ENCODE measurements at places on chromosomes 4 and X. TPM values are rescaled to one million over a fixed set of nuclear protein-coding genes. Genes with fewer than 3 reads are reported as not detected.
A peak's percentile ranks its signal among the peaks of the same experiment; 100 is the strongest.

SLBP gene
- 45.9 TPM for total RNA-seq

RNF212 gene
- total RNA-seq = 5.9 TPM

TMPRSS11A gene
- not detected for total RNA-seq

PDLIM3 gene
- 7.4 TPM for total RNA-seq

RASSF6 gene
- not detected for total RNA-seq

NKX3-2 gene
- total RNA-seq = 0.32 TPM

ZNF595 gene
- total RNA-seq = 9.9 TPM

EIF2S3 gene
- total RNA-seq = 152 TPM

GLRA3 gene
- not detected for total RNA-seq

MAGEA9B gene
- not detected for total RNA-seq

CSAG2 gene
- not detected for total RNA-seq

DNA sequence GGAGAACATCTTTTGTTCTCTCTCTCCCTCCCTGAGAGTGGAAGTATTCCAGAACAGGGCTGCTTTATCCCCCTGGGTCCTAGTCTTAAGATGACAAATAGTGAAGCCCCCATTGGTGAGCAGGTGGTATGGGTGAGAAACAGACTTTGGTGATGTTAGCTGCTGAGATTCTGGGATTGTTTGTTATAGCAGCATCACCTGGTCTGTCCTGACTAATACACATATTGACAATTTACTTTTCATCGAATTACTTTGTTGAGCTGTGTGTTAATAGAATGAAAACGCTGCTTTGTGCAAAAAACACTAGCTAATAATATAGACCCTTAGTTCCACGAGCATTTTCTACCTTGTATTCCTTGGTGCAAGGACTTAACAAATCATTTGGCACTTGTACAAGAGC lies 133.5 kb downstream of the ASMT start:
- no peak for DNase-seq
- H3K27ac ChIP-seq = no peak overlapping the region
- H3K27me3 ChIP-seq = peaks cover 3% of the 10 kb centered on the region
- H3K4me3 ChIP-seq = no peak overlapping the region
- H3K4me1 ChIP-seq = no peaks in the 10 kb centered on the region

- H3K36me3 ChIP-seq = no peaks in the 10 kb centered on the region
- no peak for DNase-seq
- no peaks in the 10 kb centered on the region for H3K4me1 ChIP-seq
- no peak overlapping the region for H3K4me3 ChIP-seq
- no peak overlapping the region for H3K27ac ChIP-seq
These were observed 210.2 kb upstream of the NPY2R start for GRCh38 chr4:154998284-154998683.

- no peaks in the 10 kb centered on the region for H3K27me3 ChIP-seq
- DNase-seq = no peak
- H3K4me1 ChIP-seq = peaks cover 12% of the 10 kb centered on the region
- no peak overlapping the region for H3K27ac ChIP-seq
- H3K4me3 ChIP-seq = no peak overlapping the region
These were observed 94.2 kb downstream of the PPP3CA start for GRCh38 chr4:101253121-101253520.

DNA sequence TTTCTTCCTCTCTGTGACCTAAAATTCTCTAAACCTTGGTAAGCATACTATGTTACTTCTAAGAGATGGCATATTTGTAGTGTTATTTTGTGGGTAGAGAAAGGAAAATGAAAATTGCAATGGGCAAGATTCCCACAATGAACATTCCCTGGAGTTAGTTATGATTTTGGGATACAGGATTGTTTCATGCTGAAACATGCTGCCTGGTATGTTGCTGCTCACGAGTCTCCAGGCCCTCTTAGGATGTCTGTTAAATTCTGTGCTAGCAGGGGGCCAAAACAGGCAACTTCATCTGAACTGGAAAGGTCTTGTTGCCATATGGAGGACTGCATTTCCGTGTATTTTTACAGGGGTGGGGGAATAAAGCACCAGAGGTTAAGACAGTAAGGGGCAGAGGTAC lies 18.9 kb upstream of the MSMO1 start:
- H3K27me3 ChIP-seq = no peaks in the 10 kb centered on the region
- no peak overlapping the region for H3K27ac ChIP-seq
- H3K36me3 ChIP-seq = no peaks in the 10 kb centered on the region
- peaks cover 12% of the 10 kb centered on the region for H3K4me1 ChIP-seq
- no peak overlapping the region for H3K4me3 ChIP-seq

DNA sequence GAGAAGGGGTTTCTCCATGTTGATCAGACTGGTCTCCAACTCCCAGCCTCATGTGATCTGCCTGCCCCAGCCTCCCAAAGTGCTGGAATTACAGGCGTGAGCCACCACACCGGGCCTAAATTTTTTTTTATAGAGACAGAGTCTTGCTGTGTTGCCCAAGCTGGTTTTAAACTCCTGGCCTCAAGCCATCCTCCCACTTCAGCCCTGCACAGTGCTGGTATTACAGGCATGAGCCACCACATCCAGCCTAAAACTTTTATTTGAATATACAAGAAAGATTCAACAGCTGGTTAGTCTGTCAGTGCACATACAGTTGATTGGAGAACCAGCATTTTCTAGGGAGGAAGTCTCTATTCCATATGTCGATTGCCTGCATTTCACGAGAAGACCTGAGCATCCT lies 91.2 kb downstream of the LRP2BP start:
- H3K36me3 ChIP-seq = no peaks in the 10 kb centered on the region
- H3K4me1 ChIP-seq = no peaks in the 10 kb centered on the region
- no peak for DNase-seq

GRCh38 chr4:41538017-41538733 lies at the start of gene LIMCH1:
LIMCH1 (plus strand) TSS chr4:41538157; CDS start chr4:41605996, 67,839 bp downstream.
- peak within 1 kb of the TSS; percentile 29 for H3K4me3 ChIP-seq
- H3K4me1 ChIP-seq = peaks cover 40% of the 10 kb centered on the region
- peak; percentile 51 for DNase-seq
- peak within 1 kb of the TSS; percentile 49 for H3K27ac ChIP-seq

- no peak overlapping the region for H3K27ac ChIP-seq
- no peaks in the 10 kb centered on the region for H3K4me1 ChIP-seq
- no peaks in the 10 kb centered on the region for H3K36me3 ChIP-seq
- no peak for DNase-seq
- no peaks in the 10 kb centered on the region for H3K27me3 ChIP-seq
These were observed 94.1 kb upstream of the MCF2 start for GRCh38 chrX:139802048-139802447.

GRCh38 chr4:183205193-183205592 lies 106.1 kb downstream of the WWC2 start:
- no peaks in the 10 kb centered on the region for H3K27me3 ChIP-seq
- H3K36me3 ChIP-seq = no peaks in the 10 kb centered on the region

GRCh38 chrX:13130816-13131215 lies 86.4 kb upstream of the FAM9C start:
- no peak for DNase-seq
- no peak overlapping the region for H3K27ac ChIP-seq
- peaks cover 7% of the 10 kb centered on the region for H3K4me1 ChIP-seq
- no peak overlapping the region for H3K4me3 ChIP-seq
- H3K27me3 ChIP-seq = no peaks in the 10 kb centered on the region

GRCh38 chrX:47817421-47817820 lies 19.3 kb upstream of the ZNF81 start:
- H3K4me1 ChIP-seq = no peaks in the 10 kb centered on the region
- DNase-seq = no peak
- H3K27me3 ChIP-seq = peaks cover 7% of the 10 kb centered on the region

- H3K4me1 ChIP-seq = no peaks in the 10 kb centered on the region
- no peaks in the 10 kb centered on the region for H3K36me3 ChIP-seq
- H3K4me3 ChIP-seq = no peak overlapping the region
- H3K27ac ChIP-seq = no peak overlapping the region
- no peak for DNase-seq
- no peaks in the 10 kb centered on the region for H3K27me3 ChIP-seq
These were observed 156.2 kb upstream of the PPP1R2C start for GRCh38 chrX:42934020-42934726.

DNA sequence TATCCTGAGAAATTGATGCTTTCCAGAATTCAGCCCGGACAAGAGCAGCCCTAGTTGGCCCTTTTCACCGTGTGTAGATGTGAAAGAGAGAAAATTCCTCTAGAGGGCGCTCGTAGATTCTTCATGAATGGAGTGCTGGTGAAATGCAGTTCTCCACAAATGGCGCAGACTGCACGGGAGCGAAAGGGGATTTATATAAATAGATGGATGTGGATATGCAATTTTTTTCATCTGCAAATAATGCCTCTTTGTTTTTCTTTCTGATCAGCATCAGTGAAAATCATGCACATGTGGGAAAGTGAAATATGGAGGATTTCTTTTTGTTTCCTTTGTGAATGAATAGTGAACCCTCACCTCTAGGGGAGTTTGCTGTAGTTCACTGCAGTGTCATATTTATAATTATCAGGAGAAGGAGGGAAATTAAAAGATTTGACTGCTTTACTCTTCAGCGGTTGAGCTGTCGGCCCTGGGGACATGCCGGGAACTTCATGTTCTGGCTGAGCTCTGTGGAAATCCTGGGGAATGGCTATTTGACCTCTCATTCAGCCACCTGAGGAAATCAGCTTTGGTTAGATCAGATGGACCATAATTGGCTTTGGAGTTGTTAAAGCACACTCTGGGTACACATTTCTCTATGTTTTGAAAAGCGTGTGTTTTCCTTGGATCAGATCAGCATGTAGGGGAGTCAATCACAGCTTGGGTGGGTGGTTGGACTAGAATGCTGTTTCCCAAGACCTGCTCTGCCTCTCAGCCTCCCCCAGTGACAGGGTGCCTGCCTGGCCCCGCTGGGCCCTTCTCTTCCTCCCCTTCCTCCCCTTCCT lies 115.0 kb upstream of the SHISA3 start:
- H3K4me1 ChIP-seq = peaks cover 7% of the 10 kb centered on the region
- no peak overlapping the region for H3K27ac ChIP-seq
- H3K36me3 ChIP-seq = no peaks in the 10 kb centered on the region
- H3K4me3 ChIP-seq = no peak overlapping the region

DNA sequence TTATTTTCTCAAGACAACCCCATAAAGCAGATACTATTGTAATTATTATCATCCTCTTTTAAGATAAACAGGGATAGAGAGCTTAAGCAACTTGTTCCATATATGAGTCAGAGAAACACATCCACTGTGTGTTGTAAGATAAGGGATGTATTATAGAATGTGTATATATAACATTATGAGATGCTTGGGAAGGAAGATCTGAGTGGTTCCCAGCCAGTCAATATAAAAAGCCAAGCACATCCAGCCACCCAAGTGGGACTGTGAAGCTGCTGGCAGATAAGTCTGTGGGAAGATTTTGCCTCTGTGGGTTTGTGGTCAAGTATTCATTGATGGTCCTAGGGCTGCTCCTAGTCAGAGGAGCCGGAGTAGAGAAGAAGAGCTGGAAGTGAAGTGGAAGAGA lies 16.5 kb upstream of the BMPR1B start:
- H3K36me3 ChIP-seq = no peaks in the 10 kb centered on the region
- H3K27ac ChIP-seq = no peak overlapping the region

GRCh38 chr4:3471098-3471760 lies 8.1 kb downstream of the DOK7 start:
- H3K4me3 ChIP-seq = no peak overlapping the region
- no peaks in the 10 kb centered on the region for H3K27me3 ChIP-seq
- DNase-seq = no peak
- no peaks in the 10 kb centered on the region for H3K4me1 ChIP-seq

GRCh38 chr4:173450281-173450680 lies 51.4 kb upstream of the SCRG1 start:
- no peaks in the 10 kb centered on the region for H3K36me3 ChIP-seq
- H3K27me3 ChIP-seq = no peaks in the 10 kb centered on the region
- peaks cover 13% of the 10 kb centered on the region for H3K4me1 ChIP-seq
- no peak overlapping the region for H3K27ac ChIP-seq
- DNase-seq = no peak

- no peaks in the 10 kb centered on the region for H3K27me3 ChIP-seq
- no peaks in the 10 kb centered on the region for H3K36me3 ChIP-seq
- no peak overlapping the region for H3K4me3 ChIP-seq
- no peak for DNase-seq
These were observed 1489.8 kb downstream of the STIM2 start for GRCh38 chr4:28350485-28350884.

DNA sequence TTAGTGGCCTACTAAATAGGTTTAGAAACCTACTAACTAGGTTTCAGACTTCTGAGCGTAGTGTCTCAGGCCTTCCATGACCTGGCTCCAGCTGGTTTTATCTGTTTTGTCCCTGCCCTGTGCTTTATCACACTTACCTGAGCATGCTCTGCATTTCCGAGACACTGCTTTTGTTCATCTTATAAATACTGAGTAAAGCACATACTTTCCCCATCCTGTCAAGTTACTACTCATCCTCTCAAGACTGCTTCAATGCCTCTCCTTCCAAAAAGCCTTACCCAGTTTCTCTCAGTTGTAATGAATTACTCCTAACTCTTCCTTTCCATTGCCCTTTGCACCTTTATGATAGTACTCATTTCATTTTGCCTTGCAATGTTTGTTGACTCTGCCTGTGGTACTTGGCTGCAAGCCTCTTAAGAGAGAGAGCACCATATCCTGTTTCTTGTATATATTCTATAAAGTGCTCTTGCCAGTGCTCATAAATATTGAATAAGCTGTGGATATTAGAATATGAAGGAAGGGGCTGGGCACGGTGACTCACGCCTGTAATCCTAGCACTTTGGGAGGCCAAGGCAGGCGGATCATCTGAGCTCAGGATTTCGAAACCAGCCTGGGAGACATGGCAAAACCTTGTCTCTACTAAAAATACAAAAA lies 34.4 kb downstream of the SLAIN2 start:
- no peak overlapping the region for H3K4me3 ChIP-seq
- DNase-seq = peak; percentile 50
- no peak overlapping the region for H3K27ac ChIP-seq
- H3K36me3 ChIP-seq = no peaks in the 10 kb centered on the region
- H3K4me1 ChIP-seq = peaks cover 14% of the 10 kb centered on the region
- no peaks in the 10 kb centered on the region for H3K27me3 ChIP-seq

- no peak for DNase-seq
- H3K27ac ChIP-seq = no peak overlapping the region
- no peaks in the 10 kb centered on the region for H3K36me3 ChIP-seq
- no peaks in the 10 kb centered on the region for H3K4me1 ChIP-seq
- H3K4me3 ChIP-seq = no peak overlapping the region
- H3K27me3 ChIP-seq = peaks cover 11% of the 10 kb centered on the region
These were observed 32.5 kb downstream of the FGFBP1 start for GRCh38 chr4:15906020-15906443.

DNA sequence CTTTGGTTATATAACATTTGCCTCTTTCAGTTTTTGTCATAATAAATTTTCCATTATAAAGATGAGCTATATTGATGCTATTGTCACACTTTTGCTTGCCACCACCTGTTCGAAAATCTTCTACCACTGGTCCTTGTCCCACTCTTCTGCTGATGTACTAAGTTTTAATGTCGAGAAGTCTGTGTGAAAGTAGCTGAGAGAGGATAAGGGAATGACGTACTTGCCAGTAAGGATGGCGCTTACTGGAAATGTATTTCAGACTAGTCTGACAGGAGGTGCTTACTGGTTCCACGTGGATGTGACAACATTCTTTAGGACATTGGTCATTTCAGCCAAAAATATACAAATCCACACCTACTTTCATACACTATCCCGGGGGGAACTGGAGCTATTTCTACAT lies 132.7 kb upstream of the NR3C2 start:
- no peak overlapping the region for H3K4me3 ChIP-seq
- no peaks in the 10 kb centered on the region for H3K4me1 ChIP-seq
- H3K27ac ChIP-seq = no peak overlapping the region
- no peaks in the 10 kb centered on the region for H3K36me3 ChIP-seq

GRCh38 chr4:791252-791897 lies 34.6 kb downstream of the CPLX1 start:
- H3K4me1 ChIP-seq = peaks cover 15% of the 10 kb centered on the region
- H3K27me3 ChIP-seq = no peaks in the 10 kb centered on the region
- no peak overlapping the region for H3K4me3 ChIP-seq
